CD8-positive, alpha-beta T cell (primary cell): ENCODE measurements at places on chromosomes 7 and 10.

GRCh38 chr7:157799076-157799685 is 462.4 kb downstream of the DNAJB6 start:
- DNase-seq = no peak

- no peak for DNase-seq
Observed at GRCh38 chr10:87775766-87776165, 42.3 kb downstream of the ATAD1 start.

DNA sequence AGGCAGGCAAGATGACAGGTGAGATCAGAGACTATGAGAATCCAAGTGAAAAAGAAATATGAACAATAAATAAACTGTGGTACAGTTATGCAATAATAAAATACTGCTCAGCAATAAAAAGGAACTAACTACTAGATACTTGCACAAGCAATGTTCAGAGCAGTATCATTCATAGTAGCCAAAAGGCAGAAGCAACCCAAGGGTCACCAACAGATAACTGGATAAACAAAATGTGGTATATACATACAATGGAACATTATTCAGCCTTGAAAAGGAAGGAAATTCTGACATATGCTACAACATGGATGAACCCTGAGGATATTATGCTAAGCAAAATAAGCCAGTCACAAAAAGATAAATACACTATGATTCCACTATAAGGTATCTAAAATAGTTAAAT is 76.9 kb upstream of the KCNIP2 start:
- DNase-seq = no peak

DNA sequence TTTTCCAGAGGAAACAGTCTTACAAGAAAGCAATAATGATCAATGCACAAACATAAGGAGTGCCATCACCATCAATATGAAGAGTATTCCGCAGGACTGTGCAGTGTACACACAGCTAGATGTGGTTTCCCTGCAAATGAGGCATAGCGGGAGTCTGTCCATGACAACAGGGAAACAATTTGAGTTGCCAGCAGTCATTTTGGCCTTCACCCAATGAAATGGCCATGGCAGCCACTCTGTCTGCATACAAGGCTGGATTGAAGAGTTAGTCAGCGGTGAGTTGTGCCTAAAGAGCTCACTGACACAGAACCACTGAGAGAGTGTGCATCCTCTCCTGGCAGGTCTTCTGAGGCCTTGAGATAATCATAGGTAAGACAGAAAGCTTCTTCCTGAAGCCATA is 303.3 kb downstream of the IPMK start:
- no peak for DNase-seq

DNA sequence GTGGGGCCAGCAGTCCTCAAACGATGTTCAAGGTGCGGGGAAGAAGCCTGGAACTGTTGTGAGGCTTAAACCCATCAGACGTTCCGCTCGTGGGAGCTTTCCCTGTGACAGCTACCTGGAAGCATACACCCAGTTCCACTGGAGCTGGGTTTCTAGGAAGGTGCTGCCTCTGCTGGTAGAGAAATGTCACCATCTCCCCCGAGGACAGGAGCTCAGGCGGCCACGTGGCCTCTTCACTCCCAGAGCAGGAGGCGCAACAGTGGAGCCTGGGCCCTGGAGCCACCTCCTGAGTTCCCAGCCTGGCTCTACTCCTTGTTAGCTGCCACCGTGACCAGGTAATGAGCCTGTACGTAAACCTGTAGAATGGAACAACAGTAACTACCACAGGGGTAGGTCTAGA is 156.1 kb downstream of the ADARB2 start:
- no peak for DNase-seq

DNA sequence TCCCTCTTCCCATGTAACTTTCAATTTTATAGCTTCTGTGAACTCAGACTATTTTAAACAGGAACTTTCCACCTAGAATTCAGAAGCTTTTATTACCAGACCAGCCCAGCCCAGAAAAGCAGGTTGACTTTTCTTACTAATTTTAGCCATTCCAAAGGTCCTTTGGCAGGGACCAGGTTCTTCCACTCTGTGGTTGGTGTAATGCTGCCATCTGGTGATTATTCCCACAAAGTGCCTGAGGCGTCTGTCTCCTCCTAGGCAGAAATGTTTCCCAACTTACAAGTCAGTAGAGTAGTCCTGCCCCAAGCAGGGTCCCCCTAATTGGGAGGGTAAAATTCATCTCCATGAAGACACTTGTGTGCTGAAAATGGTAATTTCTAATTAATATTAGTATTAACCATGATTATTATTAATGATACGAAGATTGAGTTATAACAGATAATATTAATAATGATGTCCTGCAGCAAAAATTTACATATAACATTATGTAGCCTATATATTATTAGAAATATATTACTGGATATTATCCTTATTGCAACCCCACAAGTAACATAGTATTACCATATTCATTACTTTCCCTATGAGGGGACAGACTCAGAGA is 53.0 kb upstream of the PPP1R17 start:
- DNase-seq = no peak

DNA sequence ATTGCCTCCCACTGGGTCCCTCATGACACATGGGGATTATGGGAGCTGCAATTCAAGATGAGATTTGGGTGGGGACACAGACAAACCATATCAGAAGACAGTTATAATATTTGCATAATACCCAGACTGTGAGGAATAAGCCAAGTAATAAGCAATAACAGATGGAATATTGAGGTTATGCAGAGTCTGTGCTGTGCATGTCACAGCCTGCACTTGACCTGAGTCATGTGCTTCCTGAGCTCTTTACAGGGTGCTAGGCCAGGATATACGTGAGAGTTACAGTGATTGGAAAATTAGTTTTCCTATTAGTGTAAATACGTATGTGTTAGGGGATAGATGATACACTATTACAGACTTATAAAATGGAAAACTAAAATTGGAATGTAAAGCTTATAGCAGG is 288.7 kb downstream of the SDK1 start:
- no peak for DNase-seq

DNA sequence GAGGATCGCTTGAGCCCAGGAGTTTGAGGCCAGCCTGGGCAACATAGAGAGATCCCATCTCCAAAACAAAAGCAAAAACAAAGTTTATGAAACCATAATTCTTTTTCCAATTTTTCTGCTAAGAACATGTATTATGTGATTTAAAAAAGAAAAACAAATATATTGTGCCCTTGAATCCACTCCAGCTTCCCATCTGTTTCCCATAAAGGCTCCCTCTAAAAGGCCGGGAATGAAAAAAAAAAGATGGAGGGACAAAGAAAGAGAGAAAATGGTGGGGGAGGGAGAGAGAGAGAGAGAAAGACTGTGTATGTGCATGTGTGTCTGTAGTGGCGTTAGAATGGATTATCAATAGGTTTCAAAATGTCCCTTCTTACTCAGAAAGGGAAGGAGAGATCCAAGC is 20.5 kb upstream of the GSDME start:
- no peak for DNase-seq

DNA sequence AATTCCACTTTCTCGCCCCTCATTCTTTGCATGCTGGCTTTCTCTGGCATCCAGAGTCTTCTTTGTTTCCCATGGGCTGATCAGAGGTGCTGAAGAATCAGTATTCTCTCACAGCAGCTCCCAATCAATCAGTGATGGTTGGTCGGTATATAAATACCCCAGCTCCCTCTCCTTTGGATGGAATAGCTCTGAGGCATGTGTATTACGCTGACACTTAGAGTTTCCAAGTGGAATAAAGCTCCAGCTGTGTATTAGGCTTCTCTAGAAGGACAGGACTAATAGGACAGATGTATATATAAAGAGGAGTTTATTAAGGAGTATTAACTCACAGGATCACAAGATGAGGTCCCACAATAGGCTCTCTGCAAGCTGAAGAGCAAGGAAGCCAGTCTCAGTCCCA is 218.3 kb upstream of the GRB10 start:
- DNase-seq = no peak

DNA sequence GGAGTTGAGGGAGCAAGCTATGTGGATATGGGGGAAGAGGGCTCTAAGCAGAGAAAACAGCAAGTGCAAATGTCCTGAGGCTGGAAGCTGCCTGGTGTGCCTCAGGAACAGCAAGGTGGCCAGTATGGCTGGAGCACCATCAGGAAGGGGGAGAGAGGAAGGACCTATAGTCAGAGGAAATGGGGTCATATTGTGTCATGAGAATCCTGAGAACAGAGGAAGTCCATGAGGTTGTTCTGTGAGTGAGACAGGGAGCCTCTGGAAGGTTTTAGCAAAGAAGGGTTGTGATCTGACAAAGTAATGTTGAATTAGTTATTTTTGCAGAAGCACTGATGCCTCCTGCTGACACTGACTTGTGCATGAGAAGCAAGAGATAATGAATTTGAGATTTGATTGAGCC is 204.3 kb downstream of the PTEN start:
- no peak for DNase-seq

GRCh38 chr10:45075216-45075615 is 74.5 kb downstream of the ZNF22 start:
- no peak for DNase-seq

DNA sequence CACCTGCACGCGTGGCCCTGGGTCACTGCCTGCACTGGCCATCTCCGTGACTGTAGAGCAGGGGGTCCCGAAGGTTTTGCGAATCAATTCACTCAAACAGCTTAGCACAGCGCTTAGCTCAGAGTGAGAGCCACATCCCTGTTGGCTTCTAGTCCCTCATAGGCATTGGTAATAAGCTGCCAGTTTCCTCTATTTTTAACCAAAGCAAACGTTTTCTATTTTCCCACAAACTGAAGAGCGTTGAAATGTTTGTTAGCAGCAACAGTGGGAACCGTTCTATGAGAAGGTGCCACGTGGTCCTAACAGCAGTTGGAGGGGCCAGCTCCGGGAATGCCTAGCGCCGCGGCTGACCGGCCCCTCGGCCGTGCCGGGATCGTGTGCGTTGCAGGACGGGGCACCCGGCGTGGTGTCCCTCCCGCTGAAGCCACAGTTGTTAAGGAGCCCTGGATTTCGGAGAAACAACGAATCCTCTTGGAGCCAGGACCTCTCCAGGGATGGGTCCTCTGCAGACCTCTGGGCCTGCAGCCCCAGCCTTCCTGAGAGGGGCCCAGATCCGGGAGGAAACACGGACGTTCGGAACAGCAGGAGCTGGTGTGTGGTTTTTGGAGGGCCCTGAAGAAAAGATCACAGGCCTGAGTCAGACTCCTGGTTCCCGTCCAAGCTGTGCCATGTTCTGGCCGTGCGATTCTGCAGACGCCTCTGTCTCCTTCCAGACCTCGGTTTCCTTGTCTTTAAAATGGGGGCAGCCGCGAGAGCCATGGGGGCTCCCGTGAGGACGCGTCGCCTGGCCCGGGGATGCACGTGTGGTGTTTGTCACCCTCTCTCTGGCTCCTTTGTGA is 40.3 kb downstream of the FAM20C start:
- no peak for DNase-seq

- no peak for DNase-seq
Observed at GRCh38 chr7:44046321-44047061, 2.0 kb downstream of the DBNL start.

DNA sequence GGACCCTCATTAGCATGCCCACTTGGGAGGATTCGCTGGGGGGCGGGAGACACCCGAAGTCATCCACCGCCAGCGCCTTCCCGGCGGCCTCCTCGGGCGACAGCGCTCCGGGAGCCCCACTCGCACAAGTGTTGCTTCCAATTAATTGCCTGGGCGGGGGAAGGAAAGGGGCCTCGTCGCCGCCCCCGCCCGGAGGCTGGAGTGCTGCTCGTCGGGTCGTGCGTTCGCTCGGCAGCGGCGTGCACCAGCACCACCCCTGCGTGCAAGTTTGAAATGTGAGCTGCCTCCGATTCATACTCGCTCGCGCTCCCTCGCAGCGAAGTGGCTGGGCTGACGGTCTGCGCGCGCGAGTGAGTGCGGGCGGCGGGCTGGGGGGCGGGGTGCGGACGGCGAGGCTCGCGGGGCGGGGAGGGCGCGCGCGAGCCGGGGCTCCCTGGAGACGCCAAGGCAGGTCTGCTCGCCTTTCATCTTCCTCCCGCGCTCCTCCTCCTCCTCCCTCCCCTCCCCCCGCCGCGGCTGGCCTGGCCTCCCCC is 104.6 kb upstream of the PPIF start:
- peak; percentile 13 for DNase-seq

- DNase-seq = no peak
Observed at GRCh38 chr10:13231190-13231589, 3.0 kb downstream of the UCMA start.

DNA sequence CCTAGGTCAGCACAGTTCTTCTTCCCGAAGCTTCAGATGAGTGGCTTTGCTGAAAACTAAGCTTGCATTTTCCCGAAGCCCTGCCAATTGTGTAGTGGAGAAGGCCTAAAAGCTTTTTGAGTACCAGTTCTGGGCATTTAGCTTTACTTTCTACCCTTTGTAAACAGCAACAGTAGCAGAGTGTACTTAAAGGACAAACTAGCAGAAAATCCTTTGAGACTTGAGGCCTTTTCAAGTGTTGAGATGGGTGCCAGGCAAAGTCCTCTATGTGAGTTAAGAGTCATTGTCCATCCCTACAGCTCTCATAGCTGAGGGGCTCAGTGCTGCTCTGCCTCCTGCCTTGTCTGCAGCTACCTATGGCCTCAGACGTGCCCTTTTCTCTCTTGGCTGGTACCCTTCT is 368.2 kb downstream of the CCSER2 start:
- DNase-seq = no peak

DNA sequence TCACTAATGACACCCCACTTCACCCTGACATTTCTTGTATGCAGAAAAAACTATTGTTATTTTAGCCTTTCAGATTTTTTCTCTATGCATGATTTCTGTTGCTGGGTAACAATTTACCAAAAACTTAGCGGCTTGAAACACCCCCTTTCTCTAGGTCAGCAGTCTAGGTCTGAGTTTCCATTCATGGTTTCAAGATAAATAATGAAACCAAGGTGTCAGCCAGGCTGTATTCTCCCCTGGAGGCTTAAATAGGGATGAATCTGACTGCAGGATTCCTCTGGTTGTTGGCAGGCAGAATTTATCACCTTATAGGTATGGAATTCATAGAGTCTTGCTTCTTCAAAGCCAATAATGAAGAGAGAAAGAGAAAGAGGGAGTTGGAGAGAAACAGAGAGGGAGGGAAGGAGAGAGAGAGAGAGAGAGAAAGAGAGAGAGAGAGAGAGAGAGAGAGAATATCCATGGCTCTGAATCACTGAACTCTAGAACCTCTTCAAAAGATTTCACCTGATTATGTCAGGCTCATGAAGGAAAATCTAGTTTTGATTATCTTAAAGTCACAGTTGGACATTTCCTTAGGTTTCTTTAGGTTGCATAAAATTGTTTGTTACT is 1224.6 kb upstream of the LRRTM3 start:
- no peak for DNase-seq

- DNase-seq = no peak
Observed at GRCh38 chr7:22672846-22673680, 53.9 kb upstream of the IL6 start.

- DNase-seq = no peak
Observed at GRCh38 chr10:73649876-73650536, 5.8 kb downstream of the SYNPO2L start.

- no peak for DNase-seq
Observed at GRCh38 chr10:126334272-126334671, 54.0 kb downstream of the ADAM12 start.

- peak; percentile 43 for DNase-seq
Observed at GRCh38 chr10:17001961-17002749, 127.5 kb downstream of the CUBN start.

- DNase-seq = no peak
Observed at GRCh38 chr7:85102813-85103350, 84.0 kb downstream of the SEMA3D start.

GRCh38 chr7:139108266-139109187 is 993 bp downstream of the ZC3HAV1 start:
- no peak for DNase-seq

GRCh38 chr10:7318836-7319235 is 92.0 kb downstream of the SFMBT2 start:
- DNase-seq = no peak

- no peak for DNase-seq
Observed at GRCh38 chr10:23818484-23818883, 379.6 kb downstream of the OTUD1 start.
